ENCODE measurements at places on chromosomes 7 and 10. TPM values are rescaled to one million over a fixed set of nuclear protein-coding genes. Genes with fewer than 3 reads are reported as not detected.

DNA sequence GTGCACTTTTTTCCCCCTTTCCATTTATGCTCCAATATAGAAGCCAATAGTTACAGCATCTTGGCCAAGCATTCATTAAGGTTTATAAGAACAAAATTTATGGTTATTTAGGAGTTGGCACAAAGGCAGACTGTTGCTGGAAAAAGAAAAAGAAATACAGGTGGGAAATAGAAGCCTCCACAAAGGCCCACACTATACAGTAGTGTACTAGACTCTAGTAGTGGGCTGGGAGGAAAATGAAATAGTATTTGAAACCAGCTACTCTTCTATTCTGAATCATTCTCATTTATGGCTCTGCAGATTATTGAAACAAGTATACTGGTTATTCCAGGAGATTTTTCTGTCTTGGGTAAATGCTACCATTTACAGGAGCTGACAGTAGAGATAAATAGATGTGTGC is 80.9 kb upstream of the CDK6 start:
- no peak overlapping the region for H3K27ac ChIP-seq
- no peak overlapping the region for H3K4me3 ChIP-seq
- H3K4me1 ChIP-seq, result no peaks in the 10 kb centered on the region
- H3K36me3 ChIP-seq, result no peaks in the 10 kb centered on the region

- H3K36me3 ChIP-seq, result no peaks in the 10 kb centered on the region
- no peaks in the 10 kb centered on the region for H3K27me3 ChIP-seq
- no peak overlapping the region for H3K4me3 ChIP-seq
- no peaks in the 10 kb centered on the region for H3K4me1 ChIP-seq
- DNase-seq, result no peak
Measured at GRCh38 chr10:75050149-75050919, 61.1 kb upstream of the SAMD8 start.

DNA sequence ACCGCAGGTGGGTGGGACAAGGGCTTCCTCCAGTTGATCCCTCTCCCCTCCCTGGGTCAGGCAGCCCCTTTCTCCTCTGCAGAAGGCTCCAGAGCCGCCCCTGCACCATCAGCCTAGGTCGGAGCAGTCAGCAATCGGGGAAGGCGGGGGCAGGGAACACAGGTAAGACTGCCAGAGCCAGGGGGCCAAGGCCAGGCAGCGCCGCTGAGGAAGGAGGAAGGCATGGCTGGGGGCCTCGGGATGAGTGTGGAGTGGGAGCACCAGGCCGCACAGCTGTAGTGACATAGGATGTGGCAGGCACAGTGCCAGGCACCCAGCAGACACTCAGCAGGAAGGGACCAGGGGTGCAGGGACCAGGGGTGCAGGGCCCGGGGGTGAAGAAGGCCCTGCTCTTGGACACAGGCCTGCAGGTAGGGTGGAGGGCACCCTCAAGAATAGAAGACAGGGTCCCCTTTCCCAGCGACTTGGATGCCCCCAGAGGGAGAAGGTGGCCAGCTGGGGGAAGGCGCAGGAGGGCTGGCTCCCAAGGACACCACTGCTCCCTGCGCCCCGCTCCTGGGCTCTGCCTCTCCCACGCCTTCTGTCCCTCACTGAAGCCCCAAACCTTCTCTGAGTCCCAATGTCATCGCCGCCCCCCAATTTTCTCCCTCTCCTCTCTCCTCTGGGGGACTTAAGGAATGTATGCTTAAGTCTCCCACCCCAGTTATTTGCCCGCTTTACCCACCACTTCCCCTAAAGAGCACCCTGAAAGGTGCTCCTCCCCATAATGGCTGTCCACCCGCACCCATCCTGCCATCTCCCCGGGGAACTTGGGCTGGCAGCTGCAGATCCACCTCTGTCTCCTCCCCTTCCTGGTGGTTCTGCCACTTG is 38.5 kb downstream of the CAMK2B start:
- no peaks in the 10 kb centered on the region for H3K4me1 ChIP-seq
- H3K4me3 ChIP-seq, result no peak overlapping the region
- no peak for DNase-seq
- H3K27ac ChIP-seq, result no peak overlapping the region
- no peaks in the 10 kb centered on the region for H3K27me3 ChIP-seq

DNA sequence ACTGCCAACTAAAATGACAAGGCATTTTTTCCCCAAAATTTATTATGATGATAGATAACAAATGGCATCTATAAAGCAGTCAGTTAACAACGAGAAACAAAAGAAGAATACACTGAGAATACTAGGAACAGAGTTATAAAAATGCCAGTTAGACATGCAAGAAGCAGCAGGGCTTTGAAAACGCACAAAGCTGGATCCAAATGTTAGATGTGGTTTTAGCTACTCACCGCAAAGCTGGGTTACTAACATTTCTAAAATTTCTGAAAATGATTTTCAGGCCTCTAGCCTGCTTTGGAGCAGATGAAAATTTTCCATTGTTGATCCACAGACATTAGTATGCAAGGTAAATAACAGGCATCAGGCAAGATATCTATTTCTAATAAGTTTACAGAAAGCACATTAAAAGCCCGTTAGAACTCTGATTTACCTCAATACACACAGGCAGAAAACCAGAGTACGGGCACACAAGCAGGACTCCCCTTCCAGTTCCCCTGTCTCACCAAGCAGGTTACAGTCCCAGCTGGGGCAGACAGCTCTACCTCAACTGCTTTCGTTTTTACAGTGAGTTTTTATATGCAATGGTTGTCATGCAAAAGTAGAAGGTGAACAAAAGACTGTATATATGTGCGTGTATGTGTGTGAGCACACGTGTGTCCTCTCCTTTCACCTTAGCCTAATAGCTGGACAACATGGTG is 37.9 kb downstream of the GLI3 start:
- no peak overlapping the region for H3K27ac ChIP-seq
- no peaks in the 10 kb centered on the region for H3K4me1 ChIP-seq
- DNase-seq, result no peak
- H3K36me3 ChIP-seq, result no peaks in the 10 kb centered on the region
- H3K27me3 ChIP-seq, result no peaks in the 10 kb centered on the region
- no peak overlapping the region for H3K4me3 ChIP-seq

GRCh38 chr7:112572669-112573301 is 92.0 kb downstream of the LSMEM1 start:
- no peaks in the 10 kb centered on the region for H3K4me1 ChIP-seq
- DNase-seq, result no peak
- H3K4me3 ChIP-seq, result no peak overlapping the region
- H3K36me3 ChIP-seq, result no peaks in the 10 kb centered on the region

DNA sequence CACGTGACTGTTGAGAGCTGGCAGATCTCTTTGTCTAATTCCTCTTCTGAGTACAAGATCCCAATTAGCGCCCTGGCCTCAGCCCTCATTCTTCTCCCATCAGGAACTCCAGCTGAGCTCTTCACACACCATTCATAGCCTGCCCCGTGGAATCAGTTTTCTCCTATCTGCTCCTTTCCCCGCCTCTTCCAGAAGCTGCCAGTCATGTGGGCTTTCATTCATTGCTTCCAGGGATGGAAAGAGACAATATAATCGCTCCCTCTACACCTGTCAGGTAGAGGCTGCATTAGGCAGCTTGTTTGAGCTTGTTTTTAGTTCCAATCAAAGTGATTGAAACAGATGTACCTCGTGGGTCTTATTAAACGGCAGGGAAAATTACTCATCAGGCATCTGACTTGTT is 515.8 kb downstream of the TYW1 start:
- no peaks in the 10 kb centered on the region for H3K27me3 ChIP-seq
- no peak overlapping the region for H3K4me3 ChIP-seq
- no peaks in the 10 kb centered on the region for H3K4me1 ChIP-seq
- no peak overlapping the region for H3K27ac ChIP-seq
- DNase-seq, result no peak
- H3K36me3 ChIP-seq, result no peaks in the 10 kb centered on the region

The EVX1 gene
- not detected for total RNA-seq

The SYCE1 gene
- total RNA-seq, result 7.5 TPM

Data from Peyer's patch (tissue), 4 donors.